ENCODE measurements at places on chromosomes 4 and X. TPM values are rescaled to one million over a fixed set of nuclear protein-coding genes. Genes with fewer than 3 reads are reported as not detected.

Gene KLB
- total RNA-seq: not detected

Gene FRG2
- total RNA-seq: not detected

Gene ADH7
- total RNA-seq: not detected

Gene DAPP1
- total RNA-seq: not detected

Gene CPLX1
- total RNA-seq: not detected

Gene DIPK2B
- total RNA-seq: under 0.01 TPM

Gene HPGDS
- total RNA-seq: not detected

Gene PABPC1L2A
- not detected for total RNA-seq

Gene ZNF41
- total RNA-seq: 7.8 TPM

Gene PAGE2B
- not detected for total RNA-seq

Gene ERVMER34-1
- not detected for total RNA-seq

Gene NWD2
- not detected for total RNA-seq

Gene MTCP1
- 3.1 TPM for total RNA-seq

Gene CDX4
- total RNA-seq: not detected

Gene SATL1
- total RNA-seq: not detected

Gene GPC4
- 5.9 TPM for total RNA-seq

Gene KDR
- total RNA-seq: 0.88 TPM

Gene TKTL2
- total RNA-seq: not detected
